ENCODE measurements at places on chromosomes 1 and 21. TPM values are rescaled to one million over a fixed set of nuclear protein-coding genes. Genes with fewer than 3 reads are reported as not detected.

FAM43B gene
- 5.9 TPM for total RNA-seq

USF1 gene
- total RNA-seq: 49.4 TPM

SYCP1 gene
- total RNA-seq: not detected

CEP85 gene
- 14.2 TPM for total RNA-seq

SUSD4 gene
- 0.60 TPM for total RNA-seq

VSIG8 gene
- not detected for total RNA-seq

KCNA2 gene
- 0.08 TPM for total RNA-seq

BRDT gene
- not detected for total RNA-seq

KLF17 gene
- 0.34 TPM for total RNA-seq

HMGCL gene
- total RNA-seq: 11.5 TPM

ZDHHC18 gene
- 43.4 TPM for total RNA-seq

KRTAP13-2 gene
- total RNA-seq: not detected

NFASC gene
- total RNA-seq: 1.5 TPM

WDTC1 gene
- total RNA-seq: 8.0 TPM

NFYC gene
- 39.4 TPM for total RNA-seq

MYCBP gene
- 22.3 TPM for total RNA-seq

UBE2Q1 gene
- total RNA-seq: 67.1 TPM

ATP13A2 gene
- total RNA-seq: 22.3 TPM

HCRTR1 gene
- 0.04 TPM for total RNA-seq

FMOD gene
- not detected for total RNA-seq

OR10Z1 gene
- not detected for total RNA-seq

C4BPA gene
- 0.60 TPM for total RNA-seq

Measured in A549 treated with CORT108297 at 1 μM for 4 hours (cell line).